ENCODE measurements at places on chromosomes 3 and 15. TPM values are rescaled to one million over a fixed set of nuclear protein-coding genes. Genes with fewer than 3 reads are reported as not detected.

DNA sequence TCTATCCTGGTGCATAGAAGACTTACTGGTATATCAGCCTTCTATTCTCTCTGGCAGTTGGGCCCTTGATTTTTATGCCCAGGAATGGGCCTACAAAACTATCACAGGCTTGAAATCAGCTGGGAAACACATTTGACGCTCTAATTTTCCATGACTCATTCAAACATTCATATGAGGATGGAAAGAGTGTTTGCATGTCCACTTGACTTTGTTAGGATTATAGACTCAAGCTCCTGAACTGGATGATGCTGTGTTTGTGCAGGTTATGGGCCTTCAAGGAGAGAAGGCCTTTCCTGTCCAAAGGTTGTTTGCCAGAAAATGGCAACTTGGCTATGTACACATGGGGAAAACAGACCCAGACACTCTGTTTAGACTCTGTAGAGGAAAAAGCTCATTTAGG lies 219.9 kb downstream of the GAP43 start:
- DNase-seq: no peak

GRCh38 chr15:84836844-84837243 lies 19.7 kb downstream of the ALPK3 start:
- DNase-seq: no peak

DNA sequence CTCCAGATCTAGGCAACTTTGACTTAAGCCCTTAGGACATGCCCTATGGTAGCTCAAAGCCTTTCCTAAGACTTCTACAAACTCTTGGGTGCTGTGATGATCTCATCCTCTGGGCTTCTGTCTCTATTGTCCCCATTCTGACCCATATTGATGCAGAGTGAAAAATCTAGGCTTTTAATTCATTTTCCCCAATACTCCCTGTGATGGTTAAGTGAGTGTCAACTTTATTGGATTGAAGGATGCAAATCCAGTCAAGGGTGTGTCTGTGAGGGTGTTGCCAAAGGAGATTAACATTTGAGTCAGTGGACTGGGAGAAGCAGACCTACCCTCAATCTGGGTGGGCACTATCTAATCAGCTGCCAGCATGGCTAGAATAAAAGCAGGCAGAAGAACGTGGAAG lies 97.3 kb upstream of the NUDT16 start:
- DNase-seq: no peak

GRCh38 chr3:59540696-59541095 lies 490.9 kb upstream of the CFAP20DC start:
- DNase-seq: no peak

DNA sequence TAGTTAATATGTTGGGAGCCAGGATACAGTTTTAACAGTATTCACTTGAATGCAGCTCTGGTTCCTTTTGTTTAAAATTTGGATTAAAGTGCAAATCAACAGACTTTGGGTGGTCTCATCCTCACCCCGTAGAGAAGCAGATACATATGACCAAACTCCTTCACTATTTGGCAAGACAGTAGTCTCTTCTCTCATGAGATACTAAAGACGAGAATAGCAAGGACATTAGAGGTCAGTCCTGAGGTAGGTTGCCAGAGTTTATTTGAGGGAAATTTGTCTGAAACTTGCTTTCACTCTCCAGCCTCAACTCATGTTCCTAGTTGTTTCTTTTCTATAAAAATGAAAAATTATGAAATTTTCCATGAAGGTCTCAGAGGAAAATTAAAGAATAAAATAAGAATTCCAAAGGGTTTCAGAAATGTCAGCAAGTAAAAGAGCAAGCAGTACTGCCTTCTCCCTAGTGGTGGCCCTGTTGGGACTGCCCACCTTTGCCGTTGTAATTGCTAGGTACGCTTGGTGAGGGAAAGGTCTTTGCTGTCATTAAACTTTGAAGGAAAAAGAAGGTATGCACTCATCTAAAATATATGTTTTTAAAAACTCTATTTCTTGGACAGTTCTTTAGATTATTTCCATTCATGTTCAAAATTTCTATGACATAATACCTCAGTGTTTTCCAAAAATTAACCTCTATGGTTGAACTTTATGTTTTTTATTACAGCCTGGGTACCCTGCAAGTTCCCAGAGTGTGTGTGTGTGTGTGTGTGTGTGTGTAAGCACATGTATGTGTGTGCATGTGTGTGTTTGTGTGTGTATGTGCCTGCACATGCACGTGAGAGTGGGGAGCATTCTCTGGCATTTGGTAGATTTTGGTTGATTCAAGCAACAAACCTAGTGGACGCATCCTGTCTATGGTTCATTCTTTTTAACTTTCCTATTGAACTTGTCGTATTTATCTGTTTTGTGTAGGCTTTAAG lies 111.4 kb downstream of the CMSS1 start:
- DNase-seq: no peak

GRK7 gene
- 0.07 TPM for polyA plus RNA-seq

CPA3 gene
- polyA plus RNA-seq: 0.34 TPM
